HCT116 (cell line): ENCODE measurements at places on chromosomes 4 and X. TPM values are rescaled to one million over a fixed set of nuclear protein-coding genes. Genes with fewer than 3 reads are reported as not detected.

DNA sequence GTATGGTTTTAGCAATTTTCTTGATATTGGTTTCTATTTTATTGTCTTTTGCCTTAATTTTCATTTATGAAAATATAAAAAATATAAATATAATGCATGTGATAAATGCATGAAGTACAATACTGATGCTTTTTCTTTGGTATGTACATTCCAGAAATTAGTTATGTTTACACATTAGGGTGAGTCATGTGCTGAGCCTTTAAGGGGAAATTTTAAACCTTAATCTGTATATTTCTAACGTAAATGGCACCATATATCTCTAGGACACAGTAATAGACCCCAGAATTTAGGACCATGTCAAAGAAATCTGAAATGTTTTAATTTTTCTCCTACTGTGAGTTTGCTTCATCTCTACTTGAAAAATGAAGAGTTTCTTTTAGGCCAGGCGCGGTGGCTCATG, 117.8 kb upstream of the SPRY1 start:
- no peak for DNase-seq

GLRA3 gene
- total RNA-seq = not detected

TRIML2 gene
- 6.3 TPM for total RNA-seq

GRCh38 chr4:3307060-3307459, 14.2 kb downstream of the RGS12 start:
- no peak for DNase-seq

- no peak for DNase-seq
Observed at GRCh38 chr4:72397314-72397713, 171.7 kb downstream of the ADAMTS3 start.

GRCh38 chrX:15128861-15129260, 141.0 kb downstream of the ASB9 start:
- no peak for DNase-seq

- no peak for DNase-seq
Observed at GRCh38 chrX:68703369-68703768, 55.9 kb downstream of the STARD8 start.

- DNase-seq = no peak
Observed at GRCh38 chr4:86014599-86014998, 345.3 kb downstream of the MAPK10 start.

- no peak for DNase-seq
Observed at GRCh38 chrX:23559975-23560374, 107.3 kb upstream of the PRDX4 start.

RAI2 gene
- not detected for total RNA-seq

DNA sequence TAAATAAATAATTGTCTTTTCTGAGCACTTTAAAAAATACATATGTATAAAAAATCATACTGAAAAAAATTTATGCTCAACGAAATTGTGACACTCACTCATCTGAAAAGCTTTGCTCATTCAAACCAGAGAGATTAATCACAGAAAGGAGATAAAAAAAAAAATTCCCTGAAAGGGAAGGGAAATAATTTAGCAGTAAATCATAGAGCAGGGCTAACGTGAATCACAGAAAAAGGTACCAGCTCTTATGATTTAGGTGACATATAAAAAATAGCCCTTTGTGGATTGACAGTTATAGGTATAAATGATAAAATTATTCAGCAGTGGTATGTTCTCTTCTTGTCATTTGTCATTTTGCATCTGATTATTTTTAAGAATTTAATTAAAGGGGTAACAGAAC, 552.7 kb upstream of the TENM3 start:
- no peak for DNase-seq

TMPRSS11A gene
- total RNA-seq = not detected

GRCh38 chr4:87985097-87985886, 9.8 kb downstream of the SPP1 start:
- peak; percentile 58 for DNase-seq

GRCh38 chrX:78092296-78092695, 11.8 kb upstream of the PGK1 start:
- DNase-seq = peak; percentile 54

DNA sequence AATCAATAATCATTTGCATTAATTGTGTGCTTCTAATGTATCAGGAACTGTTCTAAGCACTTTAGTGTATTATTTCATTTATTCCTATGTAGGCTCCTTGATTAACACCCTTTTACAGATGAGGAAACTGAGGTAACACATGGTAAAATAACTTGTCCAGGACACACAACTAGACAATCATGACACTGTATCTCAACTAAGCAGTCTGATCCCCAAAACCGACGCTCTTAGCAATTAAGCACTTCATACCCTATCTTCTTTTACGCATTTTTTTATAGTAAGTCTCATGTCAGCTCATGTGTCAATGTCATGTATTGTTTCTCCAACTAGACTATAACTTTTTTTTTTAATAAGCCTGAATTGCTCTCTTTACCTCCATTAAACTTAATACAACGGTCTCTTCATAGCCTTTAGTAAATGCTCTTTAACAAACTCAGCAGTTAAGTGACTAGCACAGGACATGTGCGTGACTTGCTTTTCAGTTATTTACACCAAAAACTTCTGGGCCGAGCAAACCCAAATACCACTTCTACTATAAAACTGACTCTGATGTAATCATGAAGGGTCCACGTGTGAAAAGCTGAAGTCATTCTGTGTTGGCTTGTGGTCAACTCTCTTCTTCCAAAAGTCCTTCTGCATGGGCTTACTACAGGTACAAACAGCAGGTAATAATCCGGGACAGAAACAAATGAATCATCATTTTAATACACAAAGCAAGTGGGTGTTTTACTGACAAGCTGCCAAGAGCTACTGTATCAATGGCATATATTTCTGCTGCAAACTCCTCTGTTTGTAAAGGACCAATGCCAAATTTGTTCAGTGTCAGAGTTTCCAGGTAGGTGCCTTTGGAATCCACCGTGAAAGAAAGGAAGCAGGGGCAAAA, 7.9 kb upstream of the AMBN start:
- DNase-seq = peak; percentile 94

SMR3B gene
- total RNA-seq = not detected

RBM41 gene
- total RNA-seq = 20.0 TPM

MAGEB10 gene
- total RNA-seq = not detected

GRCh38 chrX:40806513-40807220, 71.3 kb upstream of the MED14 start:
- no peak for DNase-seq

GRCh38 chrX:110989869-110990268, 106.1 kb upstream of the PAK3 start:
- DNase-seq = no peak

MAPK10 gene
- total RNA-seq = 0.52 TPM

GRCh38 chr4:70954032-70954431, 39.4 kb upstream of the DCK start:
- no peak for DNase-seq

FGF2 gene
- 3.8 TPM for total RNA-seq

GRCh38 chrX:108090491-108091263, 665 bp downstream of the PSMD10 start:
- no peak for DNase-seq

MAGIX gene
- total RNA-seq = 2.6 TPM

- DNase-seq = no peak
Observed at GRCh38 chr4:56007154-56007553, 58.4 kb downstream of the CEP135 start.
